ENCODE measurements at places on chromosomes 2 and 18.
A peak's percentile ranks its signal among the peaks of the same experiment; 100 is the strongest.

GRCh38 chr2:230267059-230267458 lies 41.5 kb downstream of the SP140 start:
- DNase-seq = no peak

DNA sequence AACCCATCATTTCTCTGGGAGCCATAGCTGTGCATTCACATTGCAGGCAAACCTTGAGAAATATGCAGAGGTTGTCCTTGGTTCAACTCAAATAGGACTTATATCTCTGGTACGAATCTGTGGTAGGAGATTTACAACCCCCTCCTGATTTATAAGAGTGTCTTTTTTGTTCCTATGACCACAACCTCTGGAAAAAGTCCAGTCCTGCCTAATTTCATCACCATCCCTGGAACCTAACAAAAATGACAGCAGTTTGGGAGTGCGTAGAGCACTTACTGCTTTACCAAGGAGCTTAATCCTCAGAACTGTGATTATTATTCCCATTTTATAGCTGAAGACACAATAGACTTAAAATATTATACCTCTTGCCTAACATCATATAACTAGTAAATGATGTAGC lies 66.5 kb downstream of the VWC2L start:
- no peak for DNase-seq

GRCh38 chr2:225472161-225472560 lies 72.7 kb downstream of the NYAP2 start:
- DNase-seq = peak; percentile 7

- DNase-seq = no peak
These were observed 20.7 kb upstream of the GYPC start for GRCh38 chr2:126635281-126635680.

DNA sequence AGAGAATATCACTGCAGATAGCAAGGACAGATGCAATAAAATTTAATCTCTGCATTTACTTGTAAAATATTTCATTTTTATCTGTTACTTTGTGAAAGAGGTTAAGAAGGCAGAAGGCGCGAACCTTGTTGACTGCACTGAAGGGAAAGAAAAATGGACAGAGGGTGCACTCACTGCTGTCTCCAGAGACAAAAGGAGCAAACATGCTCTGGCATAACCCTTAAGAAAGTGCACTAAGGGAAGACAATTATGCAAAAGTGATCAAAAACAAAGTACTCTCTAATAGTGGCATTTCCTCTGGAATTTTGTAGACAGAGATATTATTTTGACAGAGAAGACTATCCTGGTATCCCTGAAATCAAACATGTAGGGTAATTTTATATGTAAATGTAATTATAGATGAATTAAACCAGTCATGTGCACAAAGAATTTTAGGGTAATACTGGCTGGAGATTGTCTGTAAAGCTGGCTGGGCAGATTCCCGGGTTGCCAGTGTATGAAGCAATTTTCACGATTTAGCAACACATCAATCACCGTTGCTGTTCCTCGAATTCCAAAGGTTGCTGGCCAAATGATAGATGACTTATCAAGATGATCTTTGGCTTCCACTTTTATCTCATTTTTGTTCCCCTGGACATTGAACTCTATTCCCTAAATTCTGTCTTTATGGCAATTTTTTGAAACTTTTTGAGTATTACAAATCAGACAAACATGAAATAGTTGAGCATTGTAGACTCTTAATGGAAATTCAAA lies 1176.9 kb downstream of the SUCLG1 start:
- no peak for DNase-seq

GRCh38 chr2:181106789-181107627 lies 126.6 kb downstream of the UBE2E3 start:
- DNase-seq = no peak

- DNase-seq = peak; percentile 74
These were observed 45.0 kb downstream of the CYRIA start for GRCh38 chr2:16620590-16620989.

DNA sequence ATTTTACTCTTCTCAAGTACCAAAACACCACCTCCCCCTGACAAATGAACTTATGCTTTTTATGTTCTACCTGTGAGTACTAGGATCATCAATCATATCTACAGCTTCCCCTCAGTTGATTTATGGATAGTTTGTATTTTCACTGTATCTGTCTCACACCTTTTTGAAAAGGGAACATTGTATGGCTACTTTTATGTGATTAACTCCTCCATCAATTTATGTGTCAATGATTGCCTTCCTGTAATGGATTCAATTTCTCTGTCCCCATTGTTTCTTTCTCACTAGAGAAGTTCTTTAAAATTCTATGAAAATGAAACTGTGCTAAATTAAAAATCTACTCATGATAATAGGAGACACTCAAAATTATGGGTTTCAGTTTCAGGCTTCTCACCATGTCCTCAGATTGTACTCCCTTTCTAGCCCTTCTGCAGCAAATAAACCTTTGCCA lies 935.0 kb downstream of the TRIB2 start:
- DNase-seq = no peak

GRCh38 chr2:190767821-190768220 lies 112.8 kb upstream of the GLS start:
- DNase-seq = no peak

GRCh38 chr2:66517772-66518171 lies 82.8 kb downstream of the MEIS1 start:
- DNase-seq = peak; percentile 31

DNA sequence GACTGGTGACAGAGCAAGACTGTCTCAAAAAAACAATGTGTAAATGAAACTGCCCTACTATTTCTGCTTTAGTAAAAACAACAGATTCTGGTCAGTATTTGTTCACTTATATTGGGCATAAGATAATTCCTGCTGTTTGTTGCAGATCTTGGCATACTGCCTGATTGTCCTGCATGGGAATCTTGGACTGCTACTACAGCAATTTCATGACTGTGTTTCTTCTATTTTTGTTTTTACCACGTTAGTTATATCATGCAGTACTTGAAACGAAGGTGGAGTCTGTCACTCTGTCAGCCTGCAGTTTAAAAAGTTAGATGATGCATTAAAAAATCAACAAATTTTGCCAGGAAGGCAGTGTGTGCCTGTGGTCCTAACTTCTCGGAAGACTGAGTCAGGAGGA lies 14.2 kb upstream of the CLASP1 start:
- no peak for DNase-seq

DNA sequence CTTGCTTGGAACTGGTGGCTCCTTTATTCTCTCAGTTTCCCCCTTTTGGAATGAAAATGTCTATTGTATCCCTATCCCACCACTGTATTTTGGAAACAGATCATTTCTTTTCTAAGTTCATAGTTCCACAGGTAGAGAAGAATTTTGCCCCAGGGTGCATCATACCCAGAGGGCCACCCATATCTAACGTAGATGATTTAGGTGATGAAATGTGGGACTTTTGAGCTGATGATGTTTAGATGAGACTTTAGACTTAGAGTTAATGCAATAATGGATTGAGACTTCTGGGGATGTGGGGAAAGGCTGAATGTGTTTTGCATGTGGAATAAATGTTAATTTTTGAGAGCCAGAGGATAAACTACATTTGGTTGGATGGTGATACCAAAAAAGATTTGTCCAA lies 107.9 kb upstream of the CYP26B1 start:
- DNase-seq = no peak

DNA sequence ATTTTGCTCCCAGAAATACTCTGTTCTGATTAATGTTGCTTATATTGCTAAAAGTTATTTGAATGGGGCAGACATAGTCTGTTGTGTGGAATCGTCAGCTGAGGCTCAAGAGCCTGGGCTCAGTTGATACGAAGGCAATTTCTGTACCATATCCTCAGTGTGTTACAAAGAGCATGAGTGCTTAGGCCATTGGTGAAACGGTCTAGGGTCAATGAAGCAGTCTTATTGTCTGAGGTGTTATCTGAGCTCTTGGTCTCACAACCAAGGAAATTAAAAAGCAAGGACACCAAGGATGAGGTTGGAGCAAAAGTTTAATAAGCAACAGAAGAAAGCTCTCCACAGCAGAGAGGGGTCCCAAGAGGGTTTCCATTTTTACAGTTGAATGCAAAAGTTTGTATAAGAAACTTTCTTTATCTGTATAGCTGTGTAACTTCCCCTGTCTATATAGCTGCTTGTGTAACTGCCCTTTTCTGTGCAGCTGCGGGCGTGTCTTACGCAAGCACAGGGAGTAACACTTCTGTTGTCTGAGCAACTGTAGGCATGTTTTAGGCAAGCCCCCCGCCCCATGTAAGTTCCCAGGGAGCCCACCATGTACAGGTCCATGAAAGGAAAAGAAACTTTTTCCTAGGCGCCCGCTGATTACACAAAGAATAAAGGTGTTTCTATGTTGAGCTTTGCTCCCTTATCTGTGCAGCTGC lies 40.6 kb upstream of the DSC1 start:
- DNase-seq = no peak

- DNase-seq = no peak
These were observed 298.8 kb downstream of the TNS1 start for GRCh38 chr2:217703999-217704398.

DNA sequence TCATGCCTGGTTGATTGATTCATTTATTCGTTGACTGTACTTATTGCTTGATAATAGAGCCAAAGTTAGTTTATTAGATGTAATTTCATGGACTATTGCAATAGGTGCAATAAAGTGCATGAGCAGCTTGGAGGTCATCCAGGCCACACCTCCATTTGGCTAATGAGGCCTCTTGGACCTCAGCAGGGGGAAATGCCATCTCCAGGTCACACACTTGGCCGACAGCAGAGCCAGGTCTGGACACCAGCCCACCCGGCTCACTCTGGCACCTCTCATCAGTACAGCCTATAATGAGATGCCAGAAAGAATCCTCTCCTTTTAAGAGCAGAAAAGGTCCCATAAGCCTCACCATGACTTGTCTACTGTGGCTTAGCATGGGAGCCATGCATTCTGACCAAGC lies 71.2 kb upstream of the AFF3 start:
- DNase-seq = no peak

DNA sequence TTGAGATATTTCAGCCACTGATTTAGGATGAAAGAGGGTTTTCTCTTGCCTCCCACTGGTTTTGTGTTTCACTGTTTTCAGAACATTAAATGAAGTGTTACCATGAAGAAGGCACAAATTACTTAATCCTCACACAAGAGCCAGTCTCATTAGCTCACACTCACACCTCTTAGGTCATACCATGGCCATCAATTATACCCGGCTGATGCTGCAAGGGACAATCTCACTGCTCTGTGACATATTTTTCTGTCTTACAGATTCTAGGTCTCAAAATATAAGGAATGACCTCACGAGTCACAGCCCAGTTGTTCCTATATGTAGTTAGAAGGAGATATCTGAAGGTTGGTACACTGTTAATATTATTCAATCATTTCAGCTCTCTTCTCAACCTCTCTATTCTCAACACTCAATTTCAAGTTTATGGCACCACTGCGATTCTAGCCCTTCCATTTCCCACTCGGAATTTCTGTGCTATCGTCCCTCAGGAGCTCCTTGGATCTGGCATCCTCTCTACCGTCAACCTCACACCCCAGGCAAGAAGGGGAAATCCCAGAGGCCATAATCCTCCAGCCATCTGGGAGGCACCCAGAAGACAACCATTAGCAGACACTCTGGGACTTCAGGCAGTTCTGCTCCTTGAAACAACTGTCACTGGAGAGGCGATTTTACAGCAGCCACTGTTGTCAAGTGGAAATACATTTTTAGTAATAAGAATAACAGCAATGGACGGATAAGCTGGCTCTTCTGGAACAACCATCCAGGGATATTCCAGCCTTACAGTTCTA lies 101.9 kb downstream of the MREG start:
- no peak for DNase-seq

- DNase-seq = no peak
These were observed 163.1 kb downstream of the BABAM2 start for GRCh38 chr2:28053597-28053996.

GRCh38 chr2:237474931-237475703 lies 11.9 kb upstream of the MLPH start:
- peak; percentile 74 for DNase-seq

DNA sequence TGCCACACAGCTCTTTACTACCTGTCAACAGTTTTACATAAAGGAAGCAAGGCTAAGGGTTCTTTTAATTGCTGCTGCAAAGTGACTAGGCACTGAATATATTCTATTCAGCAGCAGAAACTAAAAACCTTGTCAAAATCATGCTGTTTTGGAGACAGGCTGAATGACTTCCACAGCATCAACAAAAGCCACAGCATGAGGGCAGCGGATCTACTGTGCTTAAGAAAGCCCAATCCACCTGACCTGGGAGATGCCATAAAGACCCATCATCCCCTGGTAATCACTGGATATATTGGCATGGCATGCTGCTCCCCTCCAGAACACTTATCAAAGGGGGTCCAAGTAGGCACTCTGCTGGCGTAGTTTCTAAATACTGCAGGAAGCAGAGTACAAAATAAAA lies 715.1 kb upstream of the SLC8A1 start:
- no peak for DNase-seq

DNA sequence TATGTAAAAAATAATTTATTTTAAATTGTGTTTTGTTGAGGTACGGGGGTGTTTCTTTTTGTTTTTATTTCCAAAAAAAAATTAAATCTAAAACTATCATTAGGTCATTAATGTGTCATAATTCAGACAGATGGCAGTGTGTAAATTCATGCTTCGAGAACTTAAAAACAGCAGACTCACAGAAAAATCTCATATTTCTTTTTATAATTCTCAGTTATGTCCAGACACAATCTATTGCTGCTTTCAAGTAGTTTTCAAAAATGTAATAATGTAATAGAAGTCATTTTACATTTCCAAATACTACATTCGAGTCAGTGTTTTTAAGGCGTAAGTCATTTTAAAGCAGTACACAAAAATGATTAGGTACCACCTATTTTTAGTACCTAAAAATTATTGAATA lies 14.3 kb downstream of the IKZF2 start:
- DNase-seq = no peak

- DNase-seq = no peak
These were observed 37.3 kb downstream of the CCDC93 start for GRCh38 chr2:117976581-117976980.

DNA sequence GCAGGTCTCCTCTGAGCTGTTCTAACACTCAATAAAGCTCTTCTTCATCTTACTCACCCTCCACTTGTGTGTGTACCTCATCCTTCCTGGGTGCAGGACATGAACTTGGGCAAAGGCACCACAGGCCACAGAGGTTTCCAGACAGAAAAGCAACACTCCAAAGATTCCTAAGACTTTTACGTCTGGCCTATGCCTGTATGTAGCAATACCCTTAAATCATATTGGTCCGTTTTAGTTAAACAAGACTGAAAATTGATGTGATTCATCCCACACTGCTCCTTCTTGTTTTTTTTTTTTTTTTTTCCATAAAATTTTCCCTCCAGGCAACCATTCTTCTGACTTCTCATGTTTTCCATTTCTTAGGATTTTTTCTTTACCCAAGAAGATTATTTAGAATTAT lies 404.3 kb downstream of the PID1 start:
- no peak for DNase-seq

- peak; percentile 52 for DNase-seq
These were observed 18.0 kb downstream of the FZD7 start for GRCh38 chr2:202051499-202052161.

GRCh38 chr2:196977507-196977906 lies 51.0 kb upstream of the PGAP1 start:
- DNase-seq = no peak
